ENCODE measurements at places on chromosomes 6 and 20.

GRCh38 chr6:84019842-84020211, 13.7 kb upstream of the MRAP2 start:
- no peak for DNase-seq

DNA sequence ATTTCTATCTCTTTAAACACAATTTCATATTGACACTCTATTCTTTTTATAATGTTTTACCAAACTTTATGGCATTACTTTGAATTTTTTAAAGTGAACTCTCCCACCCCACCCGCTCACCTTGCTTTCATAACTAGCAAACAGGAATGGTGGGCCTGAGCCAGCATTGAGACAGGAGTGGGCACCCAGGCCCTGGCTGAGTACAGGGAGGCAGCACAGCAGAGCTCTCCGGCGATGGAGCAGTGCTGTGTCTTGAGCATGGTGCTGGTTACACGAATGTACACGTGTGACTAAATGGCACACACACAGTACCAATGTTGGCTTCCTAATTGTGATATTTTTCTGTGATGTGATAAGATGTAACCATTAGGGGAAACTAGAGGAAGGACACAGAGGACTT, 4.5 kb downstream of the CST11 start:
- no peak for DNase-seq

DNA sequence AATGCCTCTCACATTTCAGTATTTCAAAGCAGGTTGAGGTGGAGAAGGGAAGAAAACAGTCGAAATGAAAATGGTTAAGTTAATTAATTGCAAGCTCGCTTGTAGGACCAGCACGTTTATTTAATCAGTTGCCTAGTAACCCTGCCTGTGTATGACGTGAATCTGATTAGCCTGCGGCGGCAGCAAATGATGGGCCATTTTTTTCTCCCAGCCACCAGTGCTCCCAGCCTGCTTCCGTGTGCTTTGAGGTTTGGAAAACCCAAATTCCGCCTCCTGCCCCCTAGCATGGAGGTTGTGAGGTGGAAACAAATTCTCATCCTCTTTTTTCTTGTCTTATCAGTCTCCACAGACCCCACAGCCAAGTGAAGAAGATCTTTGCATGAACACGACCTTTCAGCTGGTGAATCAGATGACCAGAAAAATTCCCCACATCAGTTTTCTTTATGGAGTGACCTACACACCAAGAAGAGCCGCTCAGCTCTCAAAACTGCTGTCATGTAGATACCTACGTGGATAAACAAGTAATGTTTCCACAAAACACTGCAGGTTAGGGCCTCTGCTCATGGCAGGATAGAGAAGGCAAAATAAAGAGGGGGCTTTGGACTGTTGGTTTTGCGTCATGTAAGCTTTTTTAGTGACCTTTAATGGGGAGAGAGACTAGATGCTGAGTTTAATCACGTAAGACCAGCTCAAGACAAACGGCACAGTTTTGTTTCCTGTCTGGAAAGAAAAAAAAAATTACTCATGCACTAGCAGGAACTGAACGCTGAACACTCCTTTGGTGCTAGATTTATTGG, 572.9 kb upstream of the NOX3 start:
- DNase-seq, result no peak

DNA sequence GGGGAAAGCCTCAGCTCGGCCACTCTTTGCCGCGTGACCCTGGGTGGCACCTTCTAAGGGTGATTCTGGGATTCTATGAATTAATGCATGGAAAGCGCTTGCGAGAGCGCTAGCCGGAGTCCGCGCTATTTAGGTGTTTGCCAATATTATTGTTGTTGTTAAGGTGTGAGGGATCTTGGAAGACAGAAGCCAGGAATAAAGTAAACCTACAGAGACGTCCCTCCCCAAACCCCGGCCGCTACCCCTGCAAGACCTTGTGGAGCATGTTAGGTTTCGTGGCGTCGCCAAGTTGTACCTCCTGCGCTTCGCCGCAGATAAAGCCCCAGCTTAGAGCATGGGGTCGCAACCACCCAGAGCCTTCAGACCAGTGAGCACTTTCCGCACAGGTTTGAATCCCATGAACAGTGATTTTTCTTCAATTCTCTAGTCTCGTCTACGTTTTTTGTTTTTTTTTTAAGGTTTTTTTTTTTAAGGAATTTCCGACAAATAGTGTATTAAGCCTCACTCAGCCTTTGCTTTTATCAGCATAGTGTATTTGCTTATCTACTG, 16.9 kb upstream of the ZSCAN9 start:
- DNase-seq, result no peak

- no peak for DNase-seq
These were observed 108.9 kb upstream of the KCNG1 start for GRCh38 chr20:51131811-51132210.
